Transverse colon (tissue), 4 donors: ENCODE measurements at places on chromosomes 13 and 19. TPM values are rescaled to one million over a fixed set of nuclear protein-coding genes. Genes with fewer than 3 reads are reported as not detected.

DNA sequence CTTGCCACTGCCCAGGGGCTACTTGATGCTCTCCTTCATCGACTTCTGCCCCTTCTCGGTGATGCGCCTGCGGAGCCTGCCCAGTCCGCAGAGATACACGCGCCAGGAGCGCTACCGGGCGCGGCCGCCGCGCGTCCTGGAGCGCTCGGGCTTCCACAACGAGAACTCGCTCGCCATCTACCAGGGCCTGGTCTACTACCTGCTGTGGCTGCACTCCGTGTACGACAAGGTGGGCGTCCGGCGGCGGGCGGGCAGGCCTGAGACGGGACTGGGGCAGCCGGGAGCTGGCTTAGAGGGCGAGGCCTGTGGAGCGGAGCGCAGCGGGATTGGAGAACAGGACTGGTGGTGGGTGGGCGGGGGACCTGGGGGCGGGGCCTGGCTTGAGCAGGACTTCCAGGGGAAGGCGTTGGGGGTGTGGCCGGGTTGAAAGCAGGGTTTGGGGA lies 12.7 kb upstream of the PSMD8 start:
- no peaks in the 10 kb centered on the region for H3K36me3 ChIP-seq
- H3K27ac ChIP-seq: peak overlapping the region; percentile 77
- peaks cover 21% of the 10 kb centered on the region for H3K4me1 ChIP-seq
- DNase-seq: peak; percentile 79
- H3K4me3 ChIP-seq: peak overlapping the region; percentile 16

- H3K27ac ChIP-seq: no peak overlapping the region
- DNase-seq: no peak
- peaks cover 31% of the 10 kb centered on the region for H3K36me3 ChIP-seq
- H3K27me3 ChIP-seq: no peaks in the 10 kb centered on the region
- no peak overlapping the region for H3K4me3 ChIP-seq
Observed at GRCh38 chr19:14400951-14401431, 18.1 kb downstream of the DDX39A start.

- H3K4me3 ChIP-seq: no peak overlapping the region
- H3K36me3 ChIP-seq: no peaks in the 10 kb centered on the region
- H3K27ac ChIP-seq: no peak overlapping the region
- no peaks in the 10 kb centered on the region for H3K4me1 ChIP-seq
- H3K27me3 ChIP-seq: no peaks in the 10 kb centered on the region
Observed at GRCh38 chr13:106835477-106835876, 267.5 kb upstream of the ARGLU1 start.

DNA sequence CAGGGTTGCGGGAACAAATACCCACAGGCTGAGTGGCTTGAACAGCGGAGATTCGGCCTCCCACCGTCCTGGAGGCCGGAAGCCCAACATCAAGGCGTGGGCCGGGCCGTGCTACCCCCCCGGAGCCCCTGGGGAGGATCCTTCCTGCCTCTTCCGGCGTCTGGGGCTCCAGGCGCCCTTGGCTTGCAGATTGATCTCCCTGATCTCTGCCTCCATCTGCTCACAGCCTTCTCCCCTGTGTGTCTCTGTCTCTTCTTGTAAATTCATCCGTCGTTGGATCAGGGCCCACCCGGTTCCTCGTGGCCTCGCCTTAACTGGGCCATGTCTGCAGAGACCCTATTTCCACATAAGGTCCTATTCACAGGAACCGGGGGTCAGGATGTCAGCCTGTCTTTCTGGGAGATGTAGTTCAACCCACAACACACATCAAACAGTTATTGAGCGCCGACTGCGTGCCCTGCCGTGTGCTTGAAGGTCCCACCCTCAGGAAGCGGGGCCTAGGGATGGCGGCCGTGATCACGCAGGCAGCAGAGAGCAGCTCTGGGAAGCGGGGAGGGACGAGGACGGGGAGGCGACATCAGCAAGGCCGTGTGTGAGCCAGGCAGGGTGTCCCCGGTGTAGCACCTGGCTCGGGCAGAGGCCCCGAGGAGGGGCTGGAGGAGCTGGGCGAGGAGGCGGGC lies 21.3 kb downstream of the HCN2 start:
- H3K4me1 ChIP-seq: peaks cover 4% of the 10 kb centered on the region
- peaks cover 32% of the 10 kb centered on the region for H3K27me3 ChIP-seq
- H3K4me3 ChIP-seq: no peak overlapping the region
- DNase-seq: peak; percentile 54
- peak overlapping the region; percentile 44 for H3K27ac ChIP-seq

- no peaks in the 10 kb centered on the region for H3K4me1 ChIP-seq
- no peak for DNase-seq
- no peaks in the 10 kb centered on the region for H3K27me3 ChIP-seq
- H3K36me3 ChIP-seq: no peaks in the 10 kb centered on the region
- no peak overlapping the region for H3K4me3 ChIP-seq
Observed at GRCh38 chr13:21852043-21852442, 181.2 kb downstream of the FGF9 start.

- no peaks in the 10 kb centered on the region for H3K36me3 ChIP-seq
- H3K27me3 ChIP-seq: no peaks in the 10 kb centered on the region
- no peak overlapping the region for H3K27ac ChIP-seq
- no peaks in the 10 kb centered on the region for H3K4me1 ChIP-seq
- DNase-seq: no peak
Observed at GRCh38 chr19:23802290-23802689, 43.6 kb upstream of the ZNF681 start.

DNA sequence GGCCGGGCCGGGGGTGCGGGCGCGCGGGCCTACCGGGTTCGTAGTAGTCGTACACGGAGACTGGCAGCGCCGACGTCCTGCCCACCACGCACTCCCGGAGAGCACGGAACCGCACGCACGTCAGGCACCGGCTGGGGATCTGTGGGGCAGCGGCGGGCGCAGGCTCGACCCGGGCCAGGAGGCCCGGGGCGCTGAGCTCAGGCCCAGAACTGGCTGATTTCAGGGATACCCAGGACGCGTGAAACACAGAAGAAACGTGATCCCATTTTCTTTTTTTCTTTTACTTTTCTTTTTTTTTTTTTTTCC lies 9.0 kb downstream of the F2RL3 start:
- H3K4me1 ChIP-seq: peaks cover 30% of the 10 kb centered on the region
- peak overlapping the region; percentile 76 for H3K27ac ChIP-seq
- H3K27me3 ChIP-seq: no peaks in the 10 kb centered on the region
- H3K36me3 ChIP-seq: no peaks in the 10 kb centered on the region

GRCh38 chr13:43020794-43021193 lies 2.6 kb upstream of the DNAJC15 start:
- no peaks in the 10 kb centered on the region for H3K27me3 ChIP-seq
- H3K27ac ChIP-seq: no peak overlapping the region
- no peak overlapping the region for H3K4me3 ChIP-seq
- no peak for DNase-seq
- H3K4me1 ChIP-seq: peaks cover 2% of the 10 kb centered on the region
- H3K36me3 ChIP-seq: no peaks in the 10 kb centered on the region

PRODH2 gene
- total RNA-seq: not detected
